Nucleus accumbens (tissue), 56 donors: ENCODE measurements at places on chromosomes 16 and 17.

DNA sequence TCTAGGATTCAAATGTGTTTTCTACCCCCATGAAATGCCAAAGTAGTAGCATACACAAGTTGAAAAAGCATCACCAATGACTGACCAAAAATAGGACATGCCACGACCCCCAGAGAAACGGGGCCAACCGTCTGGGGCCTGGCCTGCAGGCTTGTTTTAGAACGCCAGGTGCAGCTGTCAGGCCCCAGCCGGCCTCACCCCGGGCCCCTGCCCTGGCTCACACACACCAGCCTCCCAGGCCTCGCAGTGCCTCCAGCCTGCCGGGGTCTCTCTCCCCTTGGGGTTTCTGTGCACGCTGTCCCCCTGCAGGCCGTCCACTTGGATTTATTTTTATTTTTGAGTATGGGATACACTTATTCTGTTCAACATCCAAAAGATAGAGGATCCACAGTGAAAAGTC lies 7.9 kb downstream of the KATNB1 start:
- DNase-seq: no peak

DNA sequence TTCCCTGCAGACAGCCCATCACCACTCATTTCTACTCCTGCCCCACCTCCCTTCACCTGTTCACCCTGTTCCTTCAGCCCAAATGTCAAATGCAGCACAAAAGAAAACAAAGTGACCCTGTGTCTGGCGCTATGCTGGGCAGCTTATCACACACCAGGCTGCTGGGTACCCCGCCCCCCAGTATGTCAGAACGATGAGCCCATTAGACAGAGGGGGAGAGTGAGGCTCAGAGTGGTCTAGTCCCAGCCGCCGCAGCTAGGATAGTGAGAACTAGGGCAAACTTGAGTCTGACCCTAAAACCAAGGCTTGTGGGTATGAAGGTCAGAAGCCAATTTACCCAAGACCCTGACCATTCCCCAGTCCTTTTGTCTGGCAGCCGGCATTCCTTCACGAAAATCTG lies 4.0 kb downstream of the TNP2 start:
- no peak for DNase-seq

DNA sequence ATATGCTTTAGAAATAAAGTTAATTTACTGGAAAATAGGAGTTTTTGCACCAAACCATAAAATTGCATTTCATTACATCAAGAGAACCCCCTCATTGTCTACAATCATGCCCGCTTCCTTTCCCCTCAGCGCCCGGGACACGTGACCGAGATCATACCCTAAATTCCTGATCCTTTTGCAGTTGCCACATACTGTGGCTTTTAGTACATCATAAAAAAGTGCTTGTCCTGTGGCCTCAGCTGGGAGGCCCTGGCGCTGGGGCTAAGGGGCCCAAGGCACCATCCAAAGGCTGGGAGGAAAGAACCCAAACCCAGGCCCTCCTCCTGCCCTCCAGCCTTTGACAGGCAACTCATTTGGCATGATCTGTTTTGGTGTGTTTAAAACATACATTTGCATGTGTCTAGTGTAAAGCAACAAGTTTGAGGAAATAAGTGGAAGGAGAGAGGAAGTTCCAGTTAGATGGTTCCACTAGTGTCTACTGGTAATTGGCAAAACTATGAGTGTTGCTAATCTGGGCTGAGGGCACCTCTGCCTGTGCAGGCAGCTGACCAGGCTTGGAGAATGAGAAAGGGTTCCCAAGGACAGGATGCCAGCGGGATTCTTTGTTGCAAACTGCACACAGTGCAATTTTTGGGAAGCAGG lies 6.0 kb downstream of the CDK5R1 start:
- no peak for DNase-seq

- DNase-seq: no peak
These were observed 11.7 kb downstream of the SDK2 start for GRCh38 chr17:73632513-73632912.

DNA sequence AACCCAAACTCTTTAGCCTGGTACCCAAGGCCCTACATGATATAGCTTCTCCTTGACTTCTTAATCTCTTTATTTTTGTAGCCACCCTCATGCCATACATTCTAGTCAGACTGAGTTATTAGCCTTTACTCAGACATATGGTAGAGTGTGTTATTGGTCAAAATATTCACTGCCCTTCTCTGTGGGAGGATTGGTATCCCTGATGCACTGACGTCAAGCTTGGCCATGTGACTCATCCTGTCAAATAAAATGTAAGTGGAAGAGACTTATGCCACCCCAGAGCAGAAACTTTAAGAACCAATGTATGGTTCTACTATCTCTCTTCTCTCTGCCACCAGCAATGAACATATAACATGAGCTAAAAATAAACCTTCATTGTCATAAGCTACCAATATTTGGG lies 12.2 kb upstream of the BEAN1 start:
- DNase-seq: no peak

- no peak for DNase-seq
These were observed 6.0 kb upstream of the AQP8 start for GRCh38 chr16:25210758-25211157.

DNA sequence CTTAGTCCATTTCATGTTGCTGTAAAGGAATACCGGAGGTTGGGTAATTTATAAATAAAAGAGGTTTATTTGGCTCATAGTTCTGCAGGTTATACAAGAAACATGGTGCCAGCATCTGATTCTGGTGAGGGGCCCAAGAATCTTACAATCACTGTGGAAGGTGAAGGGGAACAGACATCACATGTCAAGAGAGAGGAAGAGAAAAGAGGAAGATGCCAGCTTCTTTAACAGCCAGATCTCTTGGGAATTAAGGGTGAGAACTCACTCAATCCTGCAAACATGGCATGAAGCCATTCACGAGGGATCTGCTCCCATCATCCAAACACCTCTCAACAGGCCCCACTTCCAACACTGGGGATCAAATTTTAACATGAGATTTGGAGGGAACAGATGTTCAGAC lies 49.5 kb downstream of the BMERB1 start:
- DNase-seq: no peak

GRCh38 chr17:40139566-40140058 lies 725 bp upstream of the CASC3 start:
- no peak for DNase-seq

DNA sequence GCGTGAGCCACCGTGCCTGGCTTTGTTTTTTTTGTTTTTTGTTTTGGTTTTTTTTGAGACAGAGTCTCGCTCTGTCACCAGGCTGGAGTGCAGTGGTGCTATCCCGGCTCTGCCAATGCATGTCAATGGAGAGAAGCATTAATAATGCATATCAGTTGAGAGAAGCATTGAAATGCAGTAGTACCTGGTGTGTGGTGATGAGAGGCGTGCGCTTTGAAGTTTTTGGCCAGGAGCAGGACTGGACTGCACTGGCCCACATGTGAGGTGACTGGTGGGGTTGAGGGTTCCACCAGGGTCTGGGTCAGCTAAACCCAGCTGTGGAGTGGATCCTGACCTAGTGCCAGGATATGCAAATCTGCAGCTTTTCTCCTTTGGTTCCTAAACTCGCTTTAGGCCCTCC lies 5.4 kb downstream of the SP2 start:
- no peak for DNase-seq

- no peak for DNase-seq
These were observed 2.4 kb downstream of the MBTD1 start for GRCh38 chr17:51257150-51258081.

DNA sequence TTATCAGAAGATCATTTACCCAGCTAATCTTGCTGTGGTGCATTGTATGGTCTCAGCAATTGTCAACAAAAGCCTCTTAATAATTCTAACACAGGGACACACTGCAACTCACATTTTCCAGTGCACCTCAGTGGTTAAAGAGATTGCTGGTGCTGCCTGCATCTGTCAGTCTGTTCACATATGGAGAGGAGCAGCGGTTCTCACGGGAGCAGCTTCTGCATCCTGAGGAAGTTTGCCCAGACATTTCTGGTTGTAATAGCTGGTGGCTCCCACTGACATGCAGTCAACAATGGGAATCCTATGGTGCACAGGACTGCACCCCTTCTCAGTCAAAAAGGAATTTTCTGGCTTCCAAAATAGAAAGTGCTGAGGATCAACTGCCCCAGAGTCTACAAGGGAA lies 7.8 kb downstream of the GGA2 start:
- no peak for DNase-seq

- DNase-seq: no peak
These were observed 15.2 kb downstream of the LITAF start for GRCh38 chr16:11571549-11571948.

DNA sequence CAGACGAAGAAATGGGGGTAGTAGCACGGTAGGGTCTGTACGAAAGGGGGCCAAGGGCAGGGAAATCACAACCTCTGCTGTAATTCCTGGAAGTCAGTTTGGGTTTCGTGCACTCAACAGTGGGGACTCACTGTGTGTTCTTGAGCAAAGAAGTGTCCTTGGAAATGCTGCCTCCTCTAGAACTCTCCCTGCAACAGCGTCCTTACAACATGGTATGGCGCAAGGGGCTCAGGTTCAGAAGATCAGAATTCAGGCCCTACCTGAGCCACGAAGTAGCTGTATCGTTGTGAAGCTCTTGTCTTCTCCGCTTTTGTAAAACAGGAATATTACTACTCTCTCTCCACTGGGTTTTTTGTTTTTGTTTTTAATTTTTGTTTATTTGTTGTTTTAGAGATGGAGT lies 106.2 kb upstream of the CLEC3A start:
- DNase-seq: no peak

DNA sequence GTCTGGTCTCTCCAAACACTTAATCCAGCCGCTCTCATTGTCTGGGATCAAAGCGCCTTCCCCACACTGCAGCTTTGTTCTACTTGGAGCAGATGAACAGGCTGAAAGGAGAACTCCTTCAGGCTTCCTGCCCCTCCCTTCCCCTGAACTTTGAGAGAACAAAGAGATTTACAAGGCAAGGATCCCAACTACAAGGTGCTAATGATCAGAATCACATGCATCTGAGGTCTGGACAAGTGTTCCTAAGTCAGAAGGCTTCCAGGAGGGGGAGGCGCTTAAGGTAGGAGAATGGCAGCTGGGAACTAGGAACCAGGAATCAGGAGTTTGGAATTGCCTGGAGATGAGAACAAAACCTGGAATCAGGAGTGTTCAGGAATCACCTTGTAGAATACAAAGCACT lies 606.3 kb upstream of the CDH11 start:
- no peak for DNase-seq

DNA sequence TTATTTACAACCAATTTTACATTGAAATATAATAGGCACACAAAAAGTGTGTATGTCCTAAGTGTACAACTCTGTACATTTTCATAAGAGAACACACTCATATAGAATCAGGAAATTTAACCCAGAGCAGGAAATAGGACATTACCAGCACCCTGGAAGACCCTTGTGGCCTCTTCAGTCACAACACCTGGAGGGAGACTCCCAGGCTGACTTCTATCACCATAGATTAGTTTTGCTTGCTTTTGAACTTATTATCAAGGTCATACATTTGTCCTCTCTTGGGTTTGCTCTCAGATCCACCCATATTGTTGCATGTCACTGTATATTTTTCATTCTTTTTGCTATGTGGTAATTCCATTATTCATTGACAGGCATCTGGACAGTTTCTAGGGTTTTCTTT lies 5.8 kb downstream of the RIPOR1 start:
- no peak for DNase-seq

DNA sequence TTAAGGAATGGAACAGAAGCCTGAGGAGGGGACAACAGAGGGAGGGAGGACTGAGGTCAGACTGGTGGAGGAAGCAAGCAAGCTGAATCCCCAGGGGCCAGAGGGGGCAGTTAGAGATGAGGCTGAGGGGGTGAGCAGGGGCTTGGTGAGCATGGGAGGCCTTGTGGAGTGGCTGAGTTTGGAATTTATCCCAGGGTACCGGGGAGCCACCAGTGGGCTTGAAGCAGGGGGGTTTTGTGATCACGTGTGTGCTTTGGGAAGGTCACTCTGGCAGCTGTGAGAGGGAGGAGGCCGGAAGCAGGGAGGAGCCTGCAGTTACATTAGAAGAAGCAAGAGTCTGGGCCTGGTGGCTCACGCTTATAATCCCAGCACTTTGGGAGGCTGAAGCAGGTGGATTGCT lies 9.8 kb upstream of the CTCF start:
- DNase-seq: no peak
